ENCODE measurements at places on chromosomes 1 and 21.

DNA sequence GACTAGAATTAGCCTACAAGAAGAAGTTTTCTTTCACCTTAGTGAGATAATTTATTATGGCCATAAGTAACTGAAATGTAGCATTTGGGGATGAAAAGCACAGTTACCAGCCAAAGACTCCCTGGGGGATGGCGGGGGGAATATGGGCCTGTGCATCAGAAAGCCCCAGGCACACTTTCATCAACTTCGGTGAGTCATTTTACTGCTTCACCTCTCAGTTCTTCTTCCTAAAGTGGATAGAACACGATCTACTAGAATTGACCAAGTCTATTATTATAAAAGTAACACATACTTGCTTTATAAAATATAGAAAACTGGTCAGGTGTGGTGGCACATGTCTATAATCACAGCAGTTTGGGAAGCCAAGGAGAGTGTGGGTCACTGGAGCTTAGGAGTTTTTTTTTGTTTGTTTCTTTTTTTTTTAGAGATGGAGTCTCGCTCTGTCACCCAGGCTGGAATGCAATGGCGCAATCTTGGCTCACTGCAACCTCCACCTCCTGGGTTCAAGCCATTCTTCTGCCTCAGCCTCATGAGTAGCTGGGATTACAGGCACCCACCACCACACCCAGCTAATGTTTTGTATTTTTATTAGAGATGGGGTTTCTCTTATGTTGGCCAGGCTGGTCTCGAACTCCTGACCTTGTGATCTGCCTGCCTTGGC is 141.8 kb downstream of the ZZZ3 start:
- DNase-seq: no peak

DNA sequence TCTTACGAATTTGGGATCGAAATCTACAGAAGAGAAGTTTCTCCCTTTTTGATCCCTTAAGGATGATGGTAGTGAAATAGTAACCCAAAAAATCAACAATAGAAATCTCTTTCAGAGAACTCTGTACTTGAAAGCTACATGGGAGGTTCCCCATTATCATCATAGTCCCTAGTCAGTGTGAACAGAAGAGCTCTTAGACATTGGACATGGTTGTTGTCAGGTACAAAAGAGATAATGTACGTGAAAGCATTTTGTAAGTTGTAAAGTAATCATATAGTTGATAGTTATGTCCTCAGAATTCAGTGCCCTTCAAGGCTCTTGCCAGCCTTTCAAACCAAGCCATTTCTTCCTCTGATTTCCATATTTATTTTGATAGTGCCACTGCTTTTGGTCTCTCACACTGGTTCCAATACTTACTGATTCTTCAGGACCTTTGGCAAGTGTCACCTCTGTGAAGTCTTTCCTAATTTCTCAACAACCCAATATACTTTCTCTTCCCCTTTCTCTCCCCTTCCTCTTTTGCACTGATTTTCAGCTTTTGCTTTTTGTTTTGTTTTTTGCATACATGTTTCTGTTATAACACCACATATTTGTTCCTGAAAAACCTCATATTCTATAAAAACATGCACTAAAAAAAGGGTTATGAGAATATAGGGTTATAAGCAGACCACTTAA is 22.4 kb downstream of the VPS45 start:
- no peak for DNase-seq

- DNase-seq: no peak
Observed at GRCh38 chr1:110728388-110729001, 53.8 kb upstream of the KCNA3 start.

DNA sequence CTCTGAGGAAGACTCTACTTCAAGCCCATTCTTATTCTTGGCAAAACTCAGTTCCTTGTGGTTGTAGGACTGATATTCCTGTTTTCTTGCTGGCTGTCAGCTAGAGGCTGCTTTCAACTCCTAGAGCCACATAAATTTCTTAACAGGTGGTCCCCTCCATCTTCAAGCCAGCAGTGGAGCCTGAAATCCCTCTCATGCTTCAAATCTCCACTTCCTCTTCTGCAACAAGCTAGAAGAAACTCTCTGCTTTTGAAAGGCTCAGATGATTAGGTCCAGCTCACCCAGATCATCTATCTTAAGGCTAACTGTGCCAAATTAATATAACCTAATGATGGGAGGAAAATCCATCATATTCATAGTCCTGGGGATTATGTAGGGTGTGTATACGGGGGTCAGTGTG is 43.2 kb upstream of the CD34 start:
- DNase-seq: no peak

- no peak for DNase-seq
Observed at GRCh38 chr21:39350094-39351005, 1.5 kb upstream of the HMGN1 start.

DNA sequence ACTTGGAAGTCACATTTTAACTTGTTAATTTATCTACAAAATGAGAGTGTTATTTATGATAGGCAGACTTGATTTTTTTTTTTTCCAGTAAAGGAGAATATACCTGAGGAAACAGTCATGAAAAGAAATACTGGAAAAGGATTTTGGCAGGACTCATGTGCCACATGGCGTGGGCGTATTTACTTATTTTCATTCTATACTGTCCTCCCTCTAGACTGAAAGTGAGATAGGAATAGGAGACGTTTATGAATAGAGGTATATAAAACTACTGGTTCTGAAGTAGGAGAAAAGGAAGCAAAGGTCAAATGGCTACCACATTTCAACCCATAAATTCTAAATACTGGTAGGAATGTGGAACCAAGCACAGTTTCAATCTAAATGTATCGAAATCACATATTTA is 94.8 kb upstream of the MPC2 start:
- DNase-seq: no peak

DNA sequence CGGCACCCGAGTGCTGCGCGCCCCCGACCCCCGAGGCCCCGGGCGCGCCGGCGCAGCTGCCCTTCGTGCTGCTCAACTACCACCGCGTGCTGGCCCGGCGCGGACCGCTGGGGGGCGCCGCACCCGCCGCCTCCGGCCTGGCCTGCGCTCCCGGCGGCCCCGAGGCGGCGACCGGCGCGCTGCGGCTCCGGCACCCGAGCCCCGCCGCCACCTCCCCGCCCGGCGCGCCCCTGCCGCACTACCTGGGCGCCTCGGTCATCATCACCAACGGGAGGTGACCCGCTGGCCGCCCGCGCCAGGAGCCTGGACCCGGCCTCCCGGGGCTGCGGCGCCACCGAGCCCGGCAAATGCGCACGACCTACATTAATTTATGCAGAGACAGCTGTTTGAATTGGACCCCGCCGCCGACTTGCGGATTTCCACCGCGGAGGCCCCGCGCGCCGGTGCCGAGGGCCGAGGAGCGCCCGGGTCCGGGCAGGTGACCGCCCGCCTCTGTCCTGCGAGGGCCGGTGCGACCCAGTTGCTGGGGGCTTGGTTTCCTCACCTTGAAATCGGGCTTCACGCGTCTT is 49.0 kb downstream of the SIM2 start:
- no peak for DNase-seq

DNA sequence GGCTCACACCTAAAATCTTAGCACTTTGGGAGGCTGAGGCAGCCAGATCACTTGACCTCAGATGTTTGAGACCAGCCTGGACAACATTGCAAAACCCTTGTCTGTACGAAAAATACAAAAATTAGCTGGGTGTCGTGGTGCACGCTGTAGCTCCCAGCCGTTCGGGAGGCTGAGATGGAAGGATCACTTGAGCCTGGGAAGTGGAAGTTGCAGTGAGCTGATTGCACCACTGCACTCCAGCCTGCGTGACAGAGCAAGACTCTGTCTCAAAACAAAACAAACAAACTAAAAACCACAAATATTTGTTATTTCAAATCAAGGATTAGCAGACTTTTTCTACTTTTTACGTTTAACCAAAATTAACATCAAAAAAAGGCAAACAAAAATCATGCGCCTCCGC is 31.3 kb downstream of the INKA2 start:
- no peak for DNase-seq

GRCh38 chr1:185734929-185735700 is 924 bp downstream of the HMCN1 start:
- no peak for DNase-seq

GRCh38 chr1:48227165-48228013 is 4.9 kb downstream of the SLC5A9 start:
- DNase-seq: no peak

DNA sequence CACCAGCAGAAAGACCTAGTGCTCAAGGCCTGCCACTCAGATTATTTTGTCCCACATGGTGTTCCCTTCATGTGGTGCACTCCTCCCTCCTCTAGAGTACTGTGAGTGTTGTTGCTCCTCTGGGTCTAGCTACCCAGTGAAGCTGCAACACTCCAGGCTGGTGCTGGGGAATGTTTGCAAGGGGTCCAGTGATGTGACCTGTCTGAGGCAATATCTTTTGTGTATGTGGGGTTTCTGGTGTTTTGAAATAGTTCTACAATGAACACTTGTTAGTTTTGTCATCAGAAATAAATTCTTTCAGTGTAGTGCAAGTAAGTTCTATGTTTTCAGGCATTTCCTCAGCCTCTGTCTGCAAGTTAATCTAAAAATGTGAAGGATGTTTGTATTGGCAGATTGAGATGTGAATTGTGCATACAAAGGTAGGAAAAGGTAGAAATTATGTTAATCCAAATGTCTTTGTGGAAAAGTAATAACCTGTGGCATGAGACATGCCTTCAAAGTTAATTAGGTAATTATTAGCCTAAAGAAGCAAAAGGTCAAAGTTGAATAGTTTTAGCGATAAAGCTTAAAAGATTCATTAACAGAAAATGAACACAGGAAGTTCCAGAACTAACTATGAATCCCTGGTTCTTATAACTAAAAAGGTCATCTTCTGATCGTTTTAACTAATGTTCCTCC is 616.8 kb downstream of the LTN1 start:
- no peak for DNase-seq

Data from cortex of kidney (tissue), 1 donor.